ENCODE measurements at places on chromosomes 4 and X. TPM values are rescaled to one million over a fixed set of nuclear protein-coding genes. Genes with fewer than 3 reads are reported as not detected.

DNA sequence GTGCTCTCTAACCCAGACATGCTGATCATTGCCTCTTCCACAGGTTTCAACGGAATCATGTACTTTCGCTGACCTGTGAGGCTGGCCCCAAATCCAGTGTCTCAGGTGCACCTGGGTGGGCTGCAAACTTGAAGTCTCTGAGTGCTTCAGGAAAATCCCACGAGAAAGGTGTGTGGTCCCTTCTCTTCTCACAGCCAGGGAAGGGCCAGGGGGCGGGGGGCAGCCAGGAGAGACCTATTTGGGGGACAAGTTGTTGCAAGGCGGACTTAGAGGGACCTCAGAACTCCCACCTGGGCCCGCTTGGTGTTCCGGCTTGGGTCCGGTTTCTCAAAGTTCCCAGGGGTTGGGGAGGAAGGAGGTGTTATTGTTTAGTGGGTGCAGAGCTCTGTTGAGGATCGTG lies 80.0 kb downstream of the HMX1 start:
- DNase-seq = no peak

DNA sequence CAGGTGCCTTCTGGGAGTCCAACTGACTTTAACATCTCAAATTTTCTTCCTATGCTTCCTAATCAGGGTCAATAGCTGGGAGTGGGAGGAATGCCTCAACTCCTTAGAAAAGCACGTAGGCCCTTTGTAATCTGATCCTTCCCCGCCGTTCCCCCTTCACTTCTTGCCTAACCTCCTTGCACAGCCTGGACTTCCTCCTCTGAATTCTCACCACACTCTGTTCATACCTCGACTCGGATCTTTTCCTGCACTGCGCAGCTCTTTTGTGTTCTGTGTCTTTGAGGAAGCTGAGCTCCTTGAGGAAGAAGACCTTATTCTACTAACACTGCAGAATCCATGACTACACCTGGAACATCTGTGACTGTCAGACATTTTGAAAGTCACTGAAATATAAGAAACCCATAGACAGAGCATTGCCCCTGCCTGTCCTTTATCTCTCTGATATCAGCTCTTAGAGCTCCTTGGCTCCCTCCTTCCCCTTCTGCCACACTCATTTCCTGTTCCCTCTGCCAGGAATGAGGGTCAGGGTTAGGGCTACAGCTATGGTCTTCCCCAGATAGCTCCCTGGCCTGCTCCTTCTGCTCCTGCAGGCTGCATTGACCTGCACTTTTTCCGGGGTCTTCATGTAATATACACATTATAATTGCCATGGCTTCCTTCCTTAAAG lies 140.2 kb upstream of the LDB2 start:
- DNase-seq = no peak

The USP51 gene
- polyA plus RNA-seq = 11.5 TPM

The DCAF8L2 gene
- polyA plus RNA-seq = not detected

The SUV39H1 gene
- polyA plus RNA-seq = 6.2 TPM

- DNase-seq = no peak
Measured at GRCh38 chr4:81164126-81164525, 50.9 kb downstream of the PRKG2 start.

DNA sequence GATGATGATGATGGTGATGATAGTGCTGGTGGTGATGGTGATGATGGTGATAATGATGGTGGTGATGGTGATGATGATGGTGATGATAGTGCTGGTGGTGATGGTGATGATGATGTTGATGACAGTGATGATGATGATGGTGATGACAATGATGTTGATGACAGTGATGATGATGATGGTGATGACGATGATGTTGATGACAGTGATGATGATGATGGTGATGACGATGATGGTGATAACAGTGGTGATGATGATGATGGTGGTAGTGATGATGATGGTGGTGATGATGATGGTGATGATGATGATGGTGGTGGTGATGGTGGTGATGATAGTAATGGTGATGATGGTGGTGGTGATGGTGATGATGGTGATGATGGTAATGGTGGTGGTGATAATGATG lies 80.1 kb upstream of the MXRA5 start:
- no peak for DNase-seq

The SLC6A14 gene
- polyA plus RNA-seq = 0.25 TPM

DNA sequence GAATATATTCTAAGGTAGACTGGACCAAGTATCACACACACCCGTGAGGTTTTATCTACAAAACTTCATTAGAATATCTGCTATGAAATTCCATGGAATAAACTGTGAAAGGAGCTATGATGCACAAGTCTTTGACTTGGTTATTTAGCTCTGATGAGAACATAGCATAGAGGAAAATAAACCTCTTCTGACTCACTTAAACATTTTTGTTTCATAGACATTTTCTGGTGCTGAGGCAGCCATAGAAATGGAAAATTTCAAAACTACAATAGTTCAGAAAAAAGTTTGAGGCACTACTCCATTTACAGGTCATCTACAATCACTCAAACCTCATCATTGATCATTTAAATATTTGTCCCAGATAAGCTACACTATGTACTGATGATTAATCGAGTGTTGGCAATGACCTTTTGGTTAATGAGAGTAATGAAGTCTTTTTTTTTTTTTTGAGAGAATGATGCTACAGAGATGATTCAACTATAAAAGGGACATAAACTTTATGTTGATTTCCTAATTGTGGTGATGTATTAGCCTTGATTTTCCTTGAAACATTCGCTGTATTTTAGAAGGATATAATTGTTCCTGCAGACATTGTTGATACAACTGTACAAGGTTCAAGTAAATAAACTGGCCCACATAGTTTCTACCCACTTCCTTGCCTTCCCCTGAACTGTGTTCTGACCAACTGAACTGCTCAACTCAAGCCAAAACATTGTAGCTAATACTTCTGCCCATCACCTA lies 77.5 kb downstream of the AREG start:
- no peak for DNase-seq

The TGIF2LX gene
- not detected for polyA plus RNA-seq

DNA sequence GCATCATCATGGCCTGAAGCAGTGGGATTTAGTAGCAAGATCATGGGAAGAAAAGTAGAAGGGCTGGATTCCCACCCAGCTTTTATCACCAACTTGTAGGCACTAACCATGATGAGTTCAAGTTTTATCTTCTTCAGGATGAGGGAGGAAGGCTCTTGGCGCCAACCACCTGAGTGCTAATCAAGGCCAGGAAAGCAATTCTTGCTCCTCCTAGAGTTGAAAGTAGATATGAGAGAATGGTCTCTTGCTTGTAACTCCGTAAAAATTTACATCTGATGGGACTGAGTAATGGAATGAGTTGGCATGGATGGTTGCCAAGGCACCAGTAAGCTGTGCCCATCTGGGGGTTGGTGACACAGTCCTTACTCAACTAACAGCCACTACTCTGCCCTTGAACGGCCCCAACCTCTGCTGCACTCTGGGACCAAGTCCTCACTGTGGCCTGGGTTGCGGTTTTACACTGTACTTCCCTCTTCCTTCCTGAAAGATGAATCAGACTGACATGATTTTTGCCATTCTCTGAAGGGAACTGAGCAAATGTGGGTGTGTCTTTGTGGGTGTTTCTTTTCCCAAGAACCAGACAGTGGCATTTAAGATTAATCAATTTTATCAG lies 39.4 kb upstream of the NDP start:
- DNase-seq = no peak

GRCh38 chr4:24643774-24644520 lies 59.6 kb upstream of the DHX15 start:
- DNase-seq = no peak

The TCEAL7 gene
- polyA plus RNA-seq = 49.6 TPM

The MSANTD1 gene
- 0.87 TPM for polyA plus RNA-seq

The PHOX2B gene
- 0.08 TPM for polyA plus RNA-seq

The ZCCHC12 gene
- polyA plus RNA-seq = 1.4 TPM

The TMPRSS11D gene
- polyA plus RNA-seq = not detected

Data from left renal cortex interstitium (tissue), 4 donors.